ENCODE measurements at places on chromosomes 3 and 15. TPM values are rescaled to one million over a fixed set of nuclear protein-coding genes. Genes with fewer than 3 reads are reported as not detected.

KLHL40 gene
- not detected for total RNA-seq

ALDH1L1 gene
- 0.15 TPM for total RNA-seq

FBXO40 gene
- not detected for total RNA-seq

EFCAB12 gene
- 0.15 TPM for total RNA-seq

ISLR gene
- total RNA-seq, result 16.1 TPM

TBC1D21 gene
- not detected for total RNA-seq

ST8SIA2 gene
- total RNA-seq, result not detected

SLC22A13 gene
- total RNA-seq, result not detected

UPK1B gene
- not detected for total RNA-seq

CP gene
- 0.17 TPM for total RNA-seq

LPCAT4 gene
- 10.8 TPM for total RNA-seq

CCDC39 gene
- total RNA-seq, result not detected

RLBP1 gene
- total RNA-seq, result not detected

GOLGA6A gene
- not detected for total RNA-seq

RASGRP1 gene
- total RNA-seq, result not detected

ARGFX gene
- not detected for total RNA-seq

CACNA2D2 gene
- 0.17 TPM for total RNA-seq

SMAD6 gene
- 7.1 TPM for total RNA-seq

PLCB2 gene
- 2.2 TPM for total RNA-seq

RNF123 gene
- total RNA-seq, result 21.7 TPM

CHRM5 gene
- not detected for total RNA-seq

C3orf33 gene
- total RNA-seq, result 2.0 TPM
